ENCODE measurements at places on chromosomes 2 and 18.

DNA sequence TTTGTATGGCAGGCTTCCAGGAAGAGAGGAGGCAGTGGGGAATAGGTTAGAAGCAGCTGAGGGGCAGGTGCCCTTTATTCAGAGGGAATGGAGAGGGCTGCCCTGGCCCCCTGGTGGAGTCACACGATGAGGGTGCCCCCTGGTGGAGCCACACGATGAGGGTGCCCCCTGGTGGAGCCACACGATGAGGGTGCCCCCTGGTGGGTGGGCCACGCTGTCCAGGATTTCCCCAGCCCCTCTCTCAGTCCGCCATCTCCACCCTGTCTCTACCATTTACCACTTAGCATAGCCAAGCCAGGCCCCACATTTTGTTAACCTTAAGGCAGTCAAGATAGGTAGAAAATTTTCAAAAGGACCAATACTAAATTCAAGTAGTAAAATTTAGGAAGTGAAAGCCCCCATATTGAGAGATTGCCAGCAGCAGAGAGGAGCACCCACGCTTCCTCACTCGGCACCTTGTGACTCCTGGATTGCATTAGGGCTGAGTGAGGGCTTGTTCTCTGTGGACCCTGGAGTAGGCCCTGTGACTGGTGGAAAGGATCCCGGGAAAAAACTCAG, 10.4 kb upstream of the FAM228A start:
- H3K27me3 ChIP-seq = no peaks in the 10 kb centered on the region
- H3K36me3 ChIP-seq = peaks cover 6% of the 10 kb centered on the region
- H3K27ac ChIP-seq = no peak overlapping the region

GRCh38 chr2:80026040-80026729, 278.4 kb downstream of the LRRTM1 start:
- H3K27ac ChIP-seq = no peak overlapping the region
- H3K4me3 ChIP-seq = no peak overlapping the region
- H3K36me3 ChIP-seq = no peaks in the 10 kb centered on the region
- no peaks in the 10 kb centered on the region for H3K27me3 ChIP-seq

DNA sequence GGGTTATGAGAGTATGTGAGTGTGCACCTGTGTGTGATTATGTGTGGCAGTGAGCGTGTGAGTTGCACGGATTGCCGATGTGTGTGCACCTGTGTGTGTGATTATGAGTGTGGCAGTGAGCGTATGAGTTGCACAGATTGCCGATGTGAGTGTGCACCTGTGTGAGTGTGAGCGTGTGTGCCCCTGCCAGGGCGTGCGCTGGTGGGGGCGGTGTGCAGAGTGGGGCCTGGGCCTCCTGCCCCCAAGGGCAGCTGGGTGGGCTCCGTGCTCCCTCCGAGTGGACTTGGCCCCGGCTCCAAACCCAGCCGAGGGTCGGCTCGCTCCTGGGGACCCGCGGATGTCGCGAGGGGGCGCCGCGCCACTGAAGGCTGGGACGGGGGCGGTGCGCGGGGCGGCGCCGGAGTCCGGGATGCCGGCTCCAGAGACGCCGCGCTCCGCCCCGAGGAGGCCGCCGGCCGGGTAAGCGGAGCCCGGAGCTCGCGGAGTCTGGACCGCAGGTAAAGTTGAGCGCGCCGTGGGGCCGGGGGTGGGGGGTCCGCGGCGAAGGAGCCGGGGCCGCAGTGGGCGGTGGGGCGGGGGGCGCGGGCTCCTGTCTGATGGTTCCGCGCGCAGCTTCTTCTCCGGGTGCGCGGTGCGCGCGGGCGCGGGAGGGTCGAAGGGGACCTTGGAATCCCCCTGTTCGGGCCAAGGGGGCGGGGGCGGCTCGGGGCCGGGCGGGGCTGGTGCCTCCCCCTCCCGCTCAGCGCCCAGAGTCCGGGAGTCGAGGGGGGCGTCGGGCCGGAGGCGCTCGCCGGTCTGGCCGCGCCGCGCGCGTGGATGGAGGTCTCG, at the start of gene KCNG2:
Gene KCNG2, plus strand, starts transcription at position 421 of the 828 bp plus-strand sequence. CDS start 65,730 bp downstream, outside the sequence.
- no peak within 1 kb of the TSS for H3K27ac ChIP-seq
- no peak for DNase-seq
- H3K4me3 ChIP-seq = peak within 1 kb of the TSS; percentile 48
- peaks cover 9% of the 10 kb centered on the region for H3K27me3 ChIP-seq

- no peaks in the 10 kb centered on the region for H3K27me3 ChIP-seq
- no peak overlapping the region for H3K4me3 ChIP-seq
- DNase-seq = no peak
- no peaks in the 10 kb centered on the region for H3K36me3 ChIP-seq
Measured at GRCh38 chr2:137173463-137173862, 408.1 kb downstream of the THSD7B start.

- no peak overlapping the region for H3K4me3 ChIP-seq
- H3K27me3 ChIP-seq = no peaks in the 10 kb centered on the region
- peaks cover under 1% of the 10 kb centered on the region for H3K4me1 ChIP-seq
- H3K36me3 ChIP-seq = no peaks in the 10 kb centered on the region
Measured at GRCh38 chr2:47779426-47779790, 3.5 kb upstream of the MSH6 start.

DNA sequence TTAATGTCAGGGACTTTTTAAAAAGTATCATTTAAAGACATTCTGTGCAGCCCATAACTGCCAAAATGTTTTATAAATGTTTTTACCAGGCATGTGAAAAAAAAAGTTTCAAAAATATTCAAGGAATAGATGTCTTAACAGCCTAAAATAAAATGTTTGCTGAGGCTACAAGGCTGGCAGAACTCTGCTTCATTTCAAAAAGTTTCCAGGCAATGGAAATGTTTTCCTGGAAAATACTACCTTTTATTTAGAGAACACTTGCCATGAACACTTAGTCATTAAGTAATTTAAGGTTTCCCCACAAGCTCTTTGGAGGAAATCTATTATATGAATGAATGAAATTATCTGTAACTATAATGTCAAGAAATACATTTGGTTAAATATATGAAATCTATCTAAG, 68.8 kb downstream of the THADA start:
- no peak overlapping the region for H3K4me3 ChIP-seq
- peaks cover 14% of the 10 kb centered on the region for H3K4me1 ChIP-seq
- H3K27me3 ChIP-seq = no peaks in the 10 kb centered on the region
- no peaks in the 10 kb centered on the region for H3K36me3 ChIP-seq
- no peak for DNase-seq

- DNase-seq = no peak
- no peaks in the 10 kb centered on the region for H3K36me3 ChIP-seq
- H3K4me3 ChIP-seq = peak overlapping the region; percentile 30
- H3K27me3 ChIP-seq = no peaks in the 10 kb centered on the region
Measured at GRCh38 chr2:127080938-127081755, 25.8 kb downstream of the BIN1 start.

DNA sequence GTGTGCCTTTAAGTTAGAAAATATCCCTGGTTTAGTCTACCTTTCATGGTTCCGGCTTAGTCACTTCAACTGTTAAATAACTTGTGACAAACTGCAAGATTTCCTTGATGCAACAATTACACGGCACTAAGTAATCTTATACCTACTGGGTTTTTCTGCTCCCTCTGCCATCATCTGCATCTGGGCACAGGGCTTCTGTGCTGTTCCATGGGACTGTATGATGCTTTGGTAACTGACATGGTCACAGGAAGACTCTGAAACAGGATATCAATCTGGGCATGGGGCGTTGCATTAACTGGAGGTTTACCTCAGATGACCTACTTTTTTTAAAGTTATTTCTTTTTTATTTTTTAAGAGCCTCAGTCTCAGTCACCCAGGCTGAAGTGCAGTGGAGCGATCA, 365.4 kb downstream of the SS18 start:
- no peak for DNase-seq
- H3K4me1 ChIP-seq = no peaks in the 10 kb centered on the region
- H3K27ac ChIP-seq = no peak overlapping the region
- no peaks in the 10 kb centered on the region for H3K36me3 ChIP-seq
- H3K4me3 ChIP-seq = no peak overlapping the region
- no peaks in the 10 kb centered on the region for H3K27me3 ChIP-seq

GRCh38 chr18:61551586-61551985, 218.4 kb downstream of the CDH20 start:
- H3K36me3 ChIP-seq = no peaks in the 10 kb centered on the region
- DNase-seq = no peak
- no peaks in the 10 kb centered on the region for H3K4me1 ChIP-seq
- H3K4me3 ChIP-seq = no peak overlapping the region

DNA sequence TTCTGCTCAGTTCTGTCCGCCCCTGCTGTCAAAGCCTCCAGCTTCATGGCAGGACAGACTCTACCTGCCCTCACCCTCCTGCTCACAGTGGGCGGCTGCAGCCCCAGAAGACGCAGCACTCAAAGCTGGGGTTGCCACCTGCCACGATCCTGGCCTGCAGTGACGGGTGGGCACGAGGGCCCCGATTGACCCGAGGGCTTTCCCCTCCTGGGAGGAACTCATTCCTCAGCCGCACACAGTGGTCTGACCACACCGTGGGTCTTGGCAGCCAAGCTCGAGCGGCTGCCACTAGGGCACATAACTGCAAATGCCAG, 47.1 kb downstream of the HS6ST1 start:
- no peaks in the 10 kb centered on the region for H3K4me1 ChIP-seq
- H3K4me3 ChIP-seq = no peak overlapping the region
- no peak overlapping the region for H3K27ac ChIP-seq
- H3K36me3 ChIP-seq = peaks cover 3% of the 10 kb centered on the region

- no peak overlapping the region for H3K4me3 ChIP-seq
- H3K27ac ChIP-seq = no peak overlapping the region
- no peaks in the 10 kb centered on the region for H3K36me3 ChIP-seq
- no peaks in the 10 kb centered on the region for H3K4me1 ChIP-seq
- no peaks in the 10 kb centered on the region for H3K27me3 ChIP-seq
Measured at GRCh38 chr2:16281451-16282335, 341.3 kb downstream of the MYCN start.

- no peaks in the 10 kb centered on the region for H3K36me3 ChIP-seq
- no peak for DNase-seq
- H3K4me3 ChIP-seq = no peak overlapping the region
- peaks cover 14% of the 10 kb centered on the region for H3K4me1 ChIP-seq
- peak overlapping the region; percentile 66 for H3K27ac ChIP-seq
Measured at GRCh38 chr18:36365836-36366775, 68.6 kb downstream of the FHOD3 start.

- H3K4me1 ChIP-seq = no peaks in the 10 kb centered on the region
- DNase-seq = no peak
- no peaks in the 10 kb centered on the region for H3K36me3 ChIP-seq
- H3K27ac ChIP-seq = no peak overlapping the region
- H3K4me3 ChIP-seq = no peak overlapping the region
- no peaks in the 10 kb centered on the region for H3K27me3 ChIP-seq
Measured at GRCh38 chr2:165109915-165110314, 93.9 kb downstream of the SCN3A start.

GRCh38 chr2:101064505-101064867, 62.4 kb downstream of the RPL31 start:
- DNase-seq = no peak
- H3K36me3 ChIP-seq = no peaks in the 10 kb centered on the region
- no peak overlapping the region for H3K4me3 ChIP-seq
- no peak overlapping the region for H3K27ac ChIP-seq
- H3K4me1 ChIP-seq = peaks cover 14% of the 10 kb centered on the region

DNA sequence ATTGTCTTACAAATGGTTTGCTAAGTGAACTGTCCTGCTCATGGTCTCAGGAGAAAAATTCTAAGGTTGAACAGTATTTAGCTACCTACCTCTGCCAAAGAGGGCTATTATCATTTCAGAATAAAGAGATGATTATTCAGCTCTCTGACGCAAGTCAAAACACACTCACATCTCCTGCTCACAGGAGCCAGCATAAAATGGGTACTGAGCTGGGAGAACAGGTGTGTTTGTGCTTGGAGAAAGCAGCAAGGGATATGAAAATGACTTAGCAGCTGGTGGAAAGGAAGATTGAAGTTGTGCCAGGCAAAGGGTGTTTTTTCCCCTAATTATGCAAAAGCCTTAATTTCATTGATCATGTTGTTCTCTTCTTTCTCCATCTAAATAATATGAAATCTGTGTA, 47.3 kb upstream of the TANK start:
- H3K4me1 ChIP-seq = no peaks in the 10 kb centered on the region
- H3K27me3 ChIP-seq = no peaks in the 10 kb centered on the region
- H3K27ac ChIP-seq = no peak overlapping the region
- no peak overlapping the region for H3K4me3 ChIP-seq

GRCh38 chr2:51789918-51790317, 758.0 kb upstream of the NRXN1 start:
- H3K27ac ChIP-seq = no peak overlapping the region
- no peak overlapping the region for H3K4me3 ChIP-seq
- no peak for DNase-seq
- H3K36me3 ChIP-seq = no peaks in the 10 kb centered on the region
- no peaks in the 10 kb centered on the region for H3K4me1 ChIP-seq
- H3K27me3 ChIP-seq = no peaks in the 10 kb centered on the region

DNA sequence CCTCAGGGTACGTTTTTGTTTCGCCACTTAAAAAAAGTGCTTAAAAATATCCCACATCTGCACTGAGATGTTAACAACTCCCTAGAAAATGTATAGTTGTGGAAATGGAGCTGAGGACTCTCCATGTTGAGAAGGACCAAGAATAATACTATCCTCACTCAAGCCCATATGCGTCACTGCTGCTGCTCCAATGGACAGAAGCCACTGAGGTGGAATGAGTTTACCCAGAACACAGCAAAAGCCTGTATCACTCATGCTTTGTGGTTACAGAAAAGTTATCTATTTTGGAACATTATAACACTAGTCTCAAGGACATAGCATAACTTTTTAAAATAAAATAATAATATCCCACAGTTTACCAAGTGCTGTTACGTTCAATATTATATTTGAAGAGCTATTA, 31.9 kb downstream of the DSC3 start:
- no peak for DNase-seq
- H3K27me3 ChIP-seq = no peaks in the 10 kb centered on the region
- H3K4me1 ChIP-seq = no peaks in the 10 kb centered on the region
- no peaks in the 10 kb centered on the region for H3K36me3 ChIP-seq
